ENCODE measurements at places on chromosomes 6 and 20.

DNA sequence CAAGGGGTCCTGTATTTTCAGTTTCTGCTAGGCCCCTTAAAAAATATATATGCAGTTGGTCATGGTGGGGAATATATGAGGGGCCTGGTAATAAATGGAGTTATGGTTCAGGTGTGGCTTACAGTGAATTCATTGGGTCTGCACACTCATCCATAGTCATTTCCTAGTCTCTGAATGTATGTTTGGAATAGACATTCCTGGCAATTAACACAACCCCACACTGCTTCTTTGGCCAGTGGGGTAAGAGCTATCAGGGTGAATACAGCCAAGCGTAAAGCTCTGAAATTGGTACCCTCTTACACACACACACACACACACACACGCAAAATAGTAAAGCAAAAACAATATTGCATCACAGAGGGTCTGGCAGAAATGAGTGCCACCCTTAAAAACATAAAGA is 56.5 kb downstream of the QRSL1 start:
- DNase-seq: no peak

DNA sequence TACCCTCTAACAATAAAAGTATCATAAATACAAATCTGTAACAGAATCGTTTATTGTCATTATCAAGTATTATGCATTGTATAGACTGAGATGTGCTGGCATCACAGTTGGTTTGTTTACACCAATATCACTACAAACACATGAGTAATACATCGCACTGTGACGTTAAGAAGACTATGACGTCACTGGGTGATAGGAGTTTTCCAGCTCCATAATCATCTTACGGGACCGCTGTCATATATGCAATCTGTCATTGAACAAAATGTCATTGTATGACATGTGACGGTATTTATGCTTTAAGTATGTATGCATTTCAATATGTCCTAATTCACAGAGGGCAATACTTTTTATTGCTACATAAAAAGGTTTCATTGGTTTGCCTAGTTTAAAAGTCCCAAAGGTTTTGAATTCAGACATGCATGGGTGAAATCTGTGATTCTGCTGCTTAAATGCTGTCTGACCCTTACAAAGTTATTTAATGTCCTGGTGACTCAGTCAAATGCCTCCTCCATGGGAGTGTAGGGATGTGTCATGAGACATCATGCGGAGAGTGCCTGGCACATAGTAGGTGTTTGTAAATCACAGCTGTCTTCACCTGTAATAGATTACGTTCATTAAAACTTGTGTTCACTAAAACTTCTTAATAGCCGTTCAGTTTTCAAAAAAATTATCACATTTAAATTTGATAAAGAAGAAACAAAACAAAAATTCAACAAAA is 160.7 kb upstream of the PDE10A start:
- no peak for DNase-seq

- DNase-seq: no peak
Measured at GRCh38 chr20:19121916-19122315, 90.5 kb upstream of the SLC24A3 start.

DNA sequence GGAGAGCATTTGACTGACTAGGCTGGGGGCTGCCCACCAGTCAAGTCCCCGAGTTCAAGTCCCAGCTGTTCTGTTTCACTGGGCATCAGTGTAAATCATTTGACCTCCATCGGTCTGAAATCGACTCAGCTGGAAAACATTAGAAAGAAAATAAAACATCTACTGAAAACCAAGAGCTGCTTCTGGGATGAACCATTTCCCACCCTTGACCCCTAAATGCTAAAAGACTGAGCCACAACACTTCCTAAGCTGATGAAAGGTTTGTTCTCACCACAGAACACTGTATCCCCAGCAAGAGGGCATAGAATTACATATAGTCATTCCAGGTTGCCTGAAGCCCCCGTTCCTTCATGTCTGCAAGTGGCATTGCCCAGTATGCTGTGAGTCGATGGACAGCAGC is 237.0 kb upstream of the TAB2 start:
- DNase-seq: no peak

DNA sequence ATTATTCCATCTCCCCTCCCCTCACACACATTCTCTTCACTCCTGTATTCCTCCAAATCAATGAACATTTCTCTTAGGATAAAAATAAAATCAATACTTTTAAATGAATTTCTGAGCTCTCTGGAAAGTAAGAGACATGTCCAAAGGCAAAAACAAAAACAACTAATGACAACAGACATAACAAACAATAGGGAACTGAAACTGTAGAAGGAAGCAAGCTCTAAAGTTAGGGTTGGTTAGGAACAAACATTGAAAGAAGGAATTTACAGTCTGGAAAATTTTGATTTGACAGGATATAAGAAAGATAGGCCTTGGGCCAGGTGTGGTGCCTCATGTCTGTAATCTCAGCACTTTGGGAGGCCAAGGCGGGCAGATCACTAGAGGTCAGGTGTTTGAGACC is 17.5 kb upstream of the MYCT1 start:
- no peak for DNase-seq

DNA sequence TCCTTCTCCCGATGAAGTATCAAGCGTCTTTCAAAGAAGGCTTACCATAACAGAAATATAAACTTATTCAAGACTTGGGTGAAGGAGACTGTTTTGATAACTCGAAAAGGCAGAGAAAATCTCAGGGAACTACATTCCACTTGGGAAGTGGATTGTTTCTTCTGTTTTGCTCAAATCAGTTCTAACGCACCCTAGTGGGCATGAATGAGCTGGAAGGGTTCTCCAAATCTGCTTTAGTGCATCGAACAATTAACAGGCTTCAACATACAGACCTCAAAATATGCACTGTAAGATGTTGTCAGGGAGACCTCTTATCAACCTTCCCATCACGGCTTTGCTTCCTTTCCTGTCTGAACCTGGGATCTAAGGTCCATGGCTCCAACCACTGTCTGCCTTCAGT is 392.5 kb downstream of the CD83 start:
- no peak for DNase-seq

GRCh38 chr6:151577257-151577656 is 83.4 kb downstream of the CCDC170 start:
- DNase-seq: no peak

DNA sequence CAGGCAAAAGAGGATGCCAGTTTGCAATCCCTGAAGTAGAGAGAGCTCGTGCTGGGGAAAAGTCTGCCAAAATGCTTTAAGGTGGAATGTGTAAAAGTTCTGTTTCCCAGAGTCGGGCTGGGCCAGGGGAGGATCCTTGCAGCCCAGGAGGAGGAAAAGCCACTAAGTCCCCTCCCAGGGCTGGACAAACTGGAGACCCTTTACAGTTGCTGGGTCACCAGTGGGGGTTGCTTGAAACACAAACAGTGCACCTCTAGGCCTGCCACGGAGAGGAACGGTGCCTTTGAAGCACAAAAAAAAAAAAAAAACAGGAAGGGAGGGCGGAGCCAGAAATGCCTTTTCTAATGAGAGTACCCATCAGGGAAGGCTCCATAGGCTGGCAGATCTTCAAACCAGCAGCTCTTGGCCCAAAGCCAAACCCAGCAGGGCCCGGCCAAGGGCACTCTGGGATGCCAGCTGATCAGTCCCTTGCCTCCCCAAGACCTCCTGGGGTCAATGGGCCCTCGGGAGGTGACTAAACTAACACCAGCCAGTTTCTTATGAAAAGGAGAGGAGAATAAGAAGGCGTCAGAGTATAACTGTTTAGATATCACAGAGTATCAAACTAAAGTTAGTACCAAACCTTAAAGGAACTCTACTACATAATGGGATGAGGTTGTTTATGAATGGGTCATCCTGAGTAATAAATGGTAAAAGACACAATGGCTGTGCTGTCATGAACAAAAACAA is 23.7 kb downstream of the HLA-A start:
- peak; percentile 50 for DNase-seq

- no peak for DNase-seq
Measured at GRCh38 chr20:62059920-62060630, 5.6 kb downstream of the TAF4 start.

DNA sequence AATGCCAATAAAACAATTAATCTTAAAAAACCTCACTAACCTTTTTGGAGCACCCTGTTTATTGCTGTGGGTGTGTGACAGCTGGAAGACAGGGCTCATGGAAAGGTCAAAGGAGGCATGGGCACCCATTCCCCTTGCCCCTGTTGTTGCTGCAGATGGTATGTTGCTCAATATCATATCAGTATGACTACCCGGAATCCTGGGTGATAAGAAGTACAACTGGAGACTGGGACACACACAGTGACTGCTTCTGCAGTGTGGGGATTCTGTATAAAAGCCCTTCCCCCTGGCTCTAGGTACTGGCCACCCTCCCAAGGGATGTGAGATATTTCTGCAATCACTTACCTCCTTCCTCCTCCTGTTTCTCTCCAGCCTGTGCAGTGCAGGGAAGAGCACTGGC is 47.3 kb upstream of the IL20RA start:
- DNase-seq: no peak

DNA sequence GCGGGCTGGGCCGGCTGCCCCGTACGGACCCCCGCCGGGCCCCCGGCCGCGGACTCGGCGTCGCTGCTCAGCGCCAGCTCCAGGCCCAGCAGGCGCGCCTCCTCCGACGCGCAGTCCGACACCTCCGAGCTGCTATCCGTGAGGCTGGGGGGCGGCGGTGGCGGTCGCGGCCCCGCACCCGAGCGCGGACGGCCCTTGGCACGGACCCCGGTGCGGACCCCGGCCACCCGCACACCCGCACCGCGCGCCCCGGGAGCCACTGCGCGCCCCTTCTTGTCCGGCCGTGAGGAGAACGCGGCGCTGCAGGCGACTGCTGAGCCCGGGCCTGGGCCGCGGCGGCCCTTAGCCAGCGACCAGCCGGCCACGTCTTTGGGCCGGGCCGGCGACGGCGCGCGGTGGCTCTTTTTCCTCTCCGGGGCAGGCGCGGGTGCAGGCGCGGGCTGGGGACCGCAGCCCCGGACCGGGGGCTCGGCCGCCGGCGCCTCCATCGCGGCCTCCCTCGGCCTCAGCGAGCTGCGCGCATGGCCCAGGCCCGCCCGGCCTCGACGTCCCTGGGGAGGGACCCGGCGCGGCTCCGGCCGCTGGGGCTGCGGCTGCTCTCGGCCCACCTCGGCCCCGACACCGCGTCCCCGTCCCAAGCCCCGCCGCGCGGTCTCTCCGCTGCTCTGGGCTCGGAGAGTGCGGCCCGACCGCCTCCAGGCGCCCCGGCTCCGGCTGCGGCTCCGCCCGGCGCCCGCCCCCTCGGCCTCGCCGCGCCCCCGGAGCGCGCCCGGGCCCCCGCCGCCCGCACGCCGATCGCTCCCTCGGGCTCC is 12.9 kb upstream of the TLDC2 start:
- DNase-seq: no peak

DNA sequence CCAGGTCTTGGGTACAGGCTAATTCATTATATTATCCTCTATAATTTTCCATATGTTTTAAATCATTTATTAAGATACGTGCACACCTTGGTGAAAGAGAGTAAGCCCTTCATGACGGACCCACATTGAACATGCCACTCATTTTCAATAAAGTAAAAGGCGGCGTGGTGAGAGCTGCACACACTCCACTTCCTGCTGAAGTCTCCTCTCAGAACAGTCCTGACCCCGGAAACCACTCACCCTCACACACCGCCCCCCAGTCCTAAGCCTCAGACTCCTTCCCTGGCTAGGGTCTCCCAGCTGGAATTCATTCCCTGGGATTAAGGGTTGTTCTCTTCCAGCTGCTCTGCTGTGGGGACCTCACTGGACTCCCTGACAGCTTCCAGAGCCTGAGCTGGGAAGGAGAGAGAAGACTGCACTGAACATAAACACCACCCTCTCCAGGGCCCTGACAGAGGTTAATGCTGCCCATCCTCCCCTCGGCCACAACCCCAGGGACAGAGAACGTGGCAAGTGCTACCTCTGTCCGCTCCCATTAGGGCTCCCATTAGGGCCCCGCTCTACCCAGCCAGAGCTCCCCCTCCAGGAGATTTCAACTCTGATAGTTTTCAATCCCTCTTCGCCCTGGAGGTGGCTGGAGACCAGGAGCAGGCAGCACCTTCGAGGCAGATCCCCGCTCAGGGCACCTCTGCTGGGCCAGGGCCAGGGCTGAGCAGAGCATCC is 24.8 kb downstream of the GRM4 start:
- no peak for DNase-seq
